ENCODE measurements at places on chromosomes 7 and 10.
A peak's percentile ranks its signal among the peaks of the same experiment; 100 is the strongest.

DNA sequence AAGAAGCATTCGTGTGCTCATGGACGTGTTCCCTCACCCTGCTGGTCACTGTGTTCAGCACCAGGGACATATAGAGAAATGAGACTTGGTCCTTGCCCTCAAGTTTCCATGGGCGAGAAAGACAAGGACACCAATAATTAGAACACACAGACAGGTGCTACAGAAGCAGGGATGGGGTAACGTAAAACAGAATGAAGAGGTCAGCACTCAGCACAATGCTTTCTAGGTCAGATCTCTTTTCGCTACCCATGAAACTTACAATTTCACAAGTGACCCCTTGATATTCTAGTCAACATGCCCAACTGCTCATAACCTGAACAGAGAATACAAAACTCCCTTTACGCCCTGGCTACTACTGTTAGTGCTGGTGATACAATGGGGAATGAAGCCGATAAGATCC lies 6.0 kb upstream of the ANK3 start:
- DNase-seq, result no peak

GRCh38 chr10:125134916-125135770 lies 25.2 kb downstream of the CTBP2 start:
- DNase-seq, result no peak

DNA sequence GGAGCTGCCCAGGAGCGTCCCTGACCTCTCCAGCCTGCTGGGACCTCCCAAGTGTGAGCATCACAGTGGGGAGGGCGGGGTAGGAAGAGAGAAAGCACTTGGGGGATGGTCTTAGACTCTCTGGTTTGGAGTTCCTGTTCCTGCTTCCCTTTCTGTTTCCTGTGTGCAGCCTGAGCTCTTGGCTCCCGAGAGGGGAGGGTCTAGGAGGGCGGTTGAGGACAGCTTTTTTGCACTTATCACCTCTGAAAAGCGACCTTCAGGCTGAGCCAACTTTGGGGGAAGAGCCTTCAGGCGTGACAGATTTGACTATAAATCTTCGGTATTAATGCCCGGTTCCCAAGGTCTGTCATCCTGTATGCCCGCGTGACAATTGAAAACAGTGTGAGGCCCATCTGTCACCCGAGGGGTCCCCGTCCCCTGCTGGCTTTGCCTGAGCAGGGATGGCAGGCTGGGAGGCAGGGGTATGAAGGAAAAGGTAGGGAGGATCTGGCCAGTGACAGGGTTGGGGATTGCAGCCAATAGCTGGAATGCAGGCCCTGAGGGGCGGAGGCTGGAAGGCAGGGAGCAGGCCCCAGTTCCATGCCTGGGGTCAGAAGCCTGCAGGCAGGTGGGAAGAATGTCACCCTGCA lies 78.6 kb downstream of the CDH23 start:
- DNase-seq, result no peak

DNA sequence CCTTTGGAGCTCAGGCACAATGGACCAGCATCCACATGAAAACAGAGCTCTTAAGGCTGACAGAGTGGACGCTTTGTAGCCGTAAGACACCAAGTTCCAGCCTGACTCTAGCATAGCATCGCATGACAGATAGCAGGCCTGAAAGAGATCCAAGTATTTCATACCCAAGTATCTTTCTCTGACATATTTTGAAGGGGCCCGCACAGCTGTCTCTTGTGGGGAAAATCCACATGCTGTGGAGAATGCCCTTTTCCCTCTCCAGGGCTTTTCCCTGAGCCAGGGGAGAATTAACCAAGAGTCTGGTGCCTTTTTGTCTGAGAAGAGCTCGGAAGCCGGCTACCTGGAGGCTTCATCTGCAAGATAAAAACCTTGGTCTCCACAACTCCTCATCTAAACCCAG lies 51.0 kb downstream of the CFAP46 start:
- no peak for DNase-seq

DNA sequence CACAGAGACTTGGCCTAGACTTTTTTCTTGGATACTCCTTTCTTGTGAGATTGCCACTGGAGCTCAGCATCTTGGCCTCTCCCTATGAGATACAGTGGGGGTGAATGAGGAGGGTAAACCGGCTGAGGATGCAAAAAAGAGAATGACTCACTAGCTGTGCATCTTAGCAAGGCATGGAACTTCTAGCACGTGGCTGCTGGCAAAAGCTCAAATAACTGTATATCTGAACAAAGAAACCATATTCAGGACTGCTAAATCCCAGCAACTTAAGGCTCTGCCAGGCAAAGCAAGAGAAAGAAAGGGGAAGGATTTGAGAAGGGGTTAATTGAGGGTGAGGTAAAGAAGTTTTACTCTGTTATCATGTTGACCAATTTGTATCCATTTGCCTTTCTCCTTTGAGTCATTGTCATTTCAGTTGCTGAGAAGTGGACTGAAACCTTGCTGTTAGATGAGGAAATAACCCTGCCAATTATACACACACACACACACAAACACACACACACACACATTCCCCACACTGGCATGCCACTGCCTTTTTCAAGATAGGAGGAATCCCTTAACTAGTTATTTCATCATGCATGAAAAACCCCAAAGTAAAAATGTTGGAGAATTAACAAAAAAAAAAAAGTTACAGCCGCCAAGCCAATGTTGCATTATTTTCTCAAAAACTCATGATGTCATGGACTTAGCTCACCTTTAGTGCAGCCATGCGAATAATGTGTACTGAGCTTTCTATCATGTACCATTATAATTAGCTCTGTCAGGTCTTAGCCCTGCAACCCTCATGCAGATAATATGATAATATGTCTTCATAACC lies 997.3 kb downstream of the LRMDA start:
- DNase-seq, result peak; percentile 86

GRCh38 chr7:120733143-120733542 lies 124.8 kb downstream of the TSPAN12 start:
- DNase-seq, result peak; percentile 95

GRCh38 chr10:69262292-69262751 lies 16.0 kb upstream of the HK1 start:
- no peak for DNase-seq

DNA sequence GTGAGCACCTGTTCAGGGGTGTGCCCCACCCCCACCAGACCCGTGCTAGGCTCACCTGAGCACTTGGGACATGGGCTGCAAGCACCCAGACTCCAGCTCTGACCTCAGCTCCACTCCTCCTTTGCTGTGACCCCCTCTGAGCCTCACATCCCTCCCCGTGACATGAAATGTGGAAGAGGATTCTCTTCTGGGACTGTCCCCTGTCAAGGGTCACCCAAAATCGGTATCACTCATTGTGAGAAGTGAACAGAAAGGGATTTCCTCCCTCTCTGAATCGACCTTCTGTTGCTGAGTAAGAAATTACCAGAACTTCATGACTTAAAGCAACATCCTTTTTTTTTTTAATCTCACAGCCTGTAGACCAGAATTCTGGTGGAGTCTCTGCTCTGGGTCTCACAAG lies 6.2 kb upstream of the CHST15 start:
- no peak for DNase-seq

DNA sequence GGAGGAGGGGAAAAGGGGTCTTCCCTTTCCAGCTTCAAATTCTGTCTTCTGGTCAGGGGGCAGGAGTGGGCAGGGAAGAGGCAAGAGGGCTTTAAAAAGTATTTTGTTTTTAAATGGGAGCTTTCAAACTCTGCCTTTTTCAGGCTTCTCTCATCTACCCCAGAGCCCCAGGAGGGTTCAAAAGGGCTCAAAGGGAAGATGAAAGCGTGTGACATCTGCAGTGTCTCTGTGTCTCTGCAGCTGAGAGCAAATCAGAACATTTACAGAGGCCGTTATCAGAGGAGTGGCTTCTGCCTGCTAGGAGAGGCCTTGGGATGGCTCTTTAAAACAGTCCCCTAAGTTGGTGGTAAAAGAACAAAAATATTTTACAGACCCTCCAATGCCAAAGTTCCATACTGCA lies 30.3 kb downstream of the TRIM8 start:
- DNase-seq, result no peak

GRCh38 chr7:1434165-1434718 lies 25.0 kb downstream of the MICALL2 start:
- no peak for DNase-seq

DNA sequence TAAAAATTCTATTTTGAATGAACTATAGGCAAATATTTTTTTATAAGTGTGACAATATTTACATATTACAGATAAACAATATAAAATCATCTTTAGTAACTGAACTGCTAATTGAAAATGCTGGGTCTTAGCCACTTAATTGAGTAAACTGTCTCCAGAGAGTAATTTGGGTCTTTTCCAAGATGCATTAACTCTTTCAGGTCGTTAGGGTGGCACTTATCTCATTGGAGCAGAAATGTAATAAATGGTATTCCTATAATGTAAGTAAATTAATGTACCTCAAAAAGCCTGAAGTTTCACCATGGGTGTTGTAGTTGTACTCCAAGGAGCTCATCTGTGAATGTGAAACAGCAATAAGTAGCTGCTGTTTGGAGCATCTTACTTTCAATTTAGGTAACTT lies 208.5 kb downstream of the EXOC4 start:
- no peak for DNase-seq

Measured in fibroblast of mammary gland (primary cell).